ENCODE measurements at places on chromosomes 7 and 10. TPM values are rescaled to one million over a fixed set of nuclear protein-coding genes. Genes with fewer than 3 reads are reported as not detected.

GRCh38 chr10:119455609-119456434 is 86.7 kb downstream of the RGS10 start:
- H3K36me3 ChIP-seq = no peaks in the 10 kb centered on the region
- no peak overlapping the region for H3K27ac ChIP-seq
- no peak overlapping the region for H3K4me3 ChIP-seq
- H3K27me3 ChIP-seq = no peaks in the 10 kb centered on the region

DNA sequence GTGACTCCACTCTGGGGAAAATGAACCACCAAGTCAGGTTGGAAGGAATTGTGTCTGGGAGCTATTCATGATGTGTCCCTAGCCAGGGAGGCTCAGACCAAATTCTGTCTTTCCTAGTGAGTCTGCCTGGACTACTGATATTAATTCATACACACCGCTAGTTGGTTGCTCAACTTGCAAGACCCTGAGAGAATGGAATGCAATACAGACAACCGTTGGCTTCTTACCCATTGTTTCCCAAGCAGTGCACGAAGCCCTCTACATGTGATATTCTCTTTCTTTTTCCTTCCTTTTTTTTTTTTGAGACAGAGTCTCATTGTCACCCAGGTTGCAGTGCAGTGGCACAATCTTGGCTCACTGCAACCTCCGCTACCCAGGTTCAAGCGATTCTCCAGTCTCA is 19.4 kb upstream of the SRGN start:
- DNase-seq = no peak
- H3K27me3 ChIP-seq = no peaks in the 10 kb centered on the region
- peaks cover 22% of the 10 kb centered on the region for H3K4me1 ChIP-seq

- H3K4me1 ChIP-seq = no peaks in the 10 kb centered on the region
- no peak overlapping the region for H3K4me3 ChIP-seq
- H3K27me3 ChIP-seq = peaks cover 25% of the 10 kb centered on the region
- H3K27ac ChIP-seq = no peak overlapping the region
- no peaks in the 10 kb centered on the region for H3K36me3 ChIP-seq
- DNase-seq = no peak
These were observed 12.6 kb downstream of the CYP26A1 start for GRCh38 chr10:93086289-93086688.

- H3K27me3 ChIP-seq = no peaks in the 10 kb centered on the region
- no peak overlapping the region for H3K27ac ChIP-seq
- peaks cover 5% of the 10 kb centered on the region for H3K4me1 ChIP-seq
- H3K36me3 ChIP-seq = no peaks in the 10 kb centered on the region
These were observed 6.5 kb upstream of the SNX10 start for GRCh38 chr7:26284995-26285632.

DNA sequence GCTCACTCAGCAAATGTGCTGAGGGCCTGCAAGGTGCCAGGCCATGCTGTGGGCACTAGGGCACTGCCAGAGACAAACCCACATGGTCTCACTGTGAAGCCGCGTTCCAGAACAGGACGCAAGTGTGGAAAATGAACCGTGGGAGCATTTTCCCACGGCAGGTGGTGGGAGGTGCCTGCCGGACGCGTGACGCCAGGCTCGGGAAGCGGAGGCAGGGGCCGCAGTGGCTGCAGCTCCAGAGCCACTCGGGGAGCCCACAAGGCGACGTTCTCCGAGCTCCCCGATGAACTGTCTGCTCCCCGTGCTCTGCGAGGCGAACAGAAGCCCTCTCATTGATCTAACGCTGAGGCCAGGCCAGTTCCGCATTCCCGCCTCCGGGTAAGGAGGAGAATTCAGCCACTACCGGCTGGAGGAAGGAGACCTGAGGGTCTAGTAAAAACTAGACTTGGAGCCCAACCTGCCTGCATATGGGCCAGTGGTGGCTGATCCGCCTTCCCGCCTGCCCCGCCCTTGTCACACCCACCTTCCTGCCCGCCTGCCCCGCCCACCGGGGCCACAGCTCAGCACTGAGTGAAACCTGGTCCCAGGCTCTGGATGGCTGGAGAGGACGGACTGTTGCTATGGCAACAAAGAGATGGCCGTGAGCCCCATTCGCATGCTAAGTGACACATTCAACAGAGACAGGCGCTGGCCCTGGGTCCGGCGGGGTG is 13.1 kb downstream of the ADGRA1 start:
- DNase-seq = peak; percentile 50
- no peak overlapping the region for H3K4me3 ChIP-seq
- H3K27ac ChIP-seq = no peak overlapping the region
- H3K27me3 ChIP-seq = peaks cover 4% of the 10 kb centered on the region

DNA sequence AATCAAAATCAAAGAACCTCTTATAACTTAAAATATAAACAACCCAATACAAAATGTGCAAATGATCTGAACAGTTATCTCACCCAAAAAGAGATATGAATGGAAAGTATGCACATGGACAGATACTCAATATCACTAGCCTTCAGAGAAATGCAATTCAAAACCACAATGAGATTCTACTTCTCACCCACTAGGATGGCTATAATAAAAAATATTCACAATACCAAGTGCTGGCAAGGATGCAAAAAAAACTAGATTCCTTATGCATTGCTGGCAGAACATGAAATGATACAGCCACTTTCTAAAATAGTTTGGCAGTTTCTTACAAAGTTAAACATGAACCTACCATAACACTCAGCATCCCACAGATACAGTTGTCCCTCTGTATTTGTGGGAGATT is 130.1 kb upstream of the LRRN3 start:
- H3K27ac ChIP-seq = no peak overlapping the region
- H3K36me3 ChIP-seq = peaks cover 7% of the 10 kb centered on the region
- H3K4me3 ChIP-seq = no peak overlapping the region
- no peak for DNase-seq
- H3K27me3 ChIP-seq = no peaks in the 10 kb centered on the region
- peaks cover 9% of the 10 kb centered on the region for H3K4me1 ChIP-seq

DNA sequence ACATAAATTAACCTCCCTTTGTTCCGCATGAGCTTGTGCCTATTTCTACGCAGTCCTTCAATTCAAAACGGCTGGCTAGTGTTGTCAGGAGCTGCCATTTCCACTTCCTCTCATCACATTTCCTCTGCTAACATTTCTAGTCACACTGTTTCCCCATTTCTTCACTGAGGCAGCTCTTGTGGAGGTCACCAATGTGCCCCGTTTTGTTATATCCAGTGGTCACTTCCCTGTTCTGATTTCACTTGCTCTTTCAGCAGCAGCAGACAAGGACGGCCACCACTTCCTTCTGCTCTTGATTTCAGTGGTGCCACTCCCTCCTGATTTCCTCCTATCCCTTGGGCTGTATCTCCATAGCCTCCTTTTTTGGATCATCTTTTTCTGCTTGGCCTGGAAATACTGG is 64.8 kb upstream of the SEC61G start:
- peaks cover 10% of the 10 kb centered on the region for H3K27me3 ChIP-seq
- no peak for DNase-seq
- H3K27ac ChIP-seq = no peak overlapping the region
- no peak overlapping the region for H3K4me3 ChIP-seq
- H3K4me1 ChIP-seq = peaks cover 1% of the 10 kb centered on the region

DNA sequence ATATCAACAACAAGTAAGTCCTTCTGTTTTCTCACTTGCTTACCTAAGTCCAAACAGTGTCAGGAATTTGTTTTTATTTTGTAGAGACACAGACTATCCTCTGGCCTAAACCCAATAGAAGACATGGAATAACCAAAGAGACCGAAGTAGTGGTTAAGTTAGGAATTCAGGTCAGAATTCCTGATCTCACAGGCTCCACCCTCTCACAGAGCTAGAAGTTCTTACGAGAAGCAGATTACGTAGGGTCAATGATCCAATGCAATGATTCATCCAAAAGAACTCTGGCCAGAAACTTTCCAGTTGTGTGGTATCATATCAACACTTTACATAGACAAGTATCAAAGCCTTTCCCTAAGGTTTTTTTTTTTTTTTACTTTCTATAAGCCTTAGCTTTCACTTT is 73.8 kb downstream of the IQUB start:
- H3K36me3 ChIP-seq = no peaks in the 10 kb centered on the region
- peaks cover 2% of the 10 kb centered on the region for H3K27me3 ChIP-seq
- DNase-seq = no peak
- no peaks in the 10 kb centered on the region for H3K4me1 ChIP-seq

NSUN6 gene
- total RNA-seq = 24.9 TPM

CYP3A4 gene
- not detected for total RNA-seq

All from activated CD8-positive, alpha-beta memory T cell treated with anti-CD3 and anti-CD28 coated beads, Interleukin-2, amount 10 ng/mL, durations not matched to agents 7 days and 5 days (primary cell).